ENCODE measurements at places on chromosomes 2 and 18. TPM values are rescaled to one million over a fixed set of nuclear protein-coding genes. Genes with fewer than 3 reads are reported as not detected.
A peak's percentile ranks its signal among the peaks of the same experiment; 100 is the strongest.

Gene ARHGAP28
- 9.1 TPM for total RNA-seq

Gene UGT1A5
- total RNA-seq, result not detected

Gene MAP3K19
- not detected for total RNA-seq

Gene ANKRD36
- 18.2 TPM for total RNA-seq

Gene CPO
- total RNA-seq, result 0.84 TPM

Gene LAMA1
- total RNA-seq, result 7.9 TPM

Gene PMAIP1
- 0.87 TPM for total RNA-seq

Gene FOXD4L1
- total RNA-seq, result not detected

Gene NFU1
- total RNA-seq, result 94.2 TPM

DNA sequence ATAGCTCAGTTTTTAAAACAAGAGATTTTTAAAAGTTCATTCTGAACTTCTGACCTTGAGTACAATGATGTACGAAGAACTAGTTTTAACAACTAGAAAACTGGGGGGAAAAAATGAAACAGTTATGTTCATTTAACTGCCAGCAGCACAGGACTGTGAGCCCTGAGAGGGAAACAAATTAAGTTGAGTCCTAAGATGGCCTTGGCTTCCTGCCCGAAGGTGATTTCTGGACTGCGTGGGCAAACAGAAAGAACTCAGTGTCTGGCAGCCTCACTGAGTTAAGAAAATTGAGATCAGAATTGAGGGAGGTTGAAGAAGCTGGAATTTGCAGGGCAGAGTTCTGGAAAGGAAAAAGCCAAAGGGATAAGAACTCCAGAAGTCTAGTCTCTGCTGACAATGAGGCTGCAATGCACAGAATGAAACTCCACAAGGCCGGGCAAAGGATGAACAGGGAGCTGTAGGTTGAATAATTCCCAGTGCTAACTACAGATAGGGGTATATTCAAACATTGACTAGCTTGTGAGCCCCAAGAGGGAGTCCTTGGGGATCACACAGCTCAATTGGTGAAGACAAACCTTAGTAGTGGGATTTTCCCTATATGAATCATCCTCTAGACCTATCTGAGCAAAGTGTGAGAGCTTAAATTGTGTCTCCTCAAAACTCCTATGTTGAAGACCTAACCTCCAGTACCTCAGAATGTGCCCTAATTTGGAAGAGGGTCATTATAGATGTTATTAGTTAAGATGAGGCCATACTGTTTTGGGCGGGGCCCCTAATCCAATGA lies 13.1 kb upstream of the CRACDL start:
- DNase-seq, result no peak

DNA sequence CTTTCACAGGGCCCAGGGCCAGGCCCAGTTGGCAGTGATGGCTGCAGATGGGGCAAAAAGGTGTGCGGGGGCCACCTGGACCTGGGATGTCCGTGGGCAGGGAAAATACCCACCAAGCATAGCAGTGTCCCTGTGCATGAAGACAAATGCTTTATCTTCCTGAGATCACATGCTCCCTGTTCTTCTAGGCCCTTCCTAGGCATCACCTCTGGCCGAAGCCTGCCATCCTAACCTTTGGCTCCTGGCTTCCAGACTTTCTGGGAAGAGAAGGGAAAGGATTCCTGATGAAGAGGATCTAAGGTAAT lies 105.0 kb upstream of the SMAD2 start:
- no peak for DNase-seq

- DNase-seq, result peak; percentile 74
These were observed 198.3 kb downstream of the MGAT5 start for GRCh38 chr2:134452042-134452733.

DNA sequence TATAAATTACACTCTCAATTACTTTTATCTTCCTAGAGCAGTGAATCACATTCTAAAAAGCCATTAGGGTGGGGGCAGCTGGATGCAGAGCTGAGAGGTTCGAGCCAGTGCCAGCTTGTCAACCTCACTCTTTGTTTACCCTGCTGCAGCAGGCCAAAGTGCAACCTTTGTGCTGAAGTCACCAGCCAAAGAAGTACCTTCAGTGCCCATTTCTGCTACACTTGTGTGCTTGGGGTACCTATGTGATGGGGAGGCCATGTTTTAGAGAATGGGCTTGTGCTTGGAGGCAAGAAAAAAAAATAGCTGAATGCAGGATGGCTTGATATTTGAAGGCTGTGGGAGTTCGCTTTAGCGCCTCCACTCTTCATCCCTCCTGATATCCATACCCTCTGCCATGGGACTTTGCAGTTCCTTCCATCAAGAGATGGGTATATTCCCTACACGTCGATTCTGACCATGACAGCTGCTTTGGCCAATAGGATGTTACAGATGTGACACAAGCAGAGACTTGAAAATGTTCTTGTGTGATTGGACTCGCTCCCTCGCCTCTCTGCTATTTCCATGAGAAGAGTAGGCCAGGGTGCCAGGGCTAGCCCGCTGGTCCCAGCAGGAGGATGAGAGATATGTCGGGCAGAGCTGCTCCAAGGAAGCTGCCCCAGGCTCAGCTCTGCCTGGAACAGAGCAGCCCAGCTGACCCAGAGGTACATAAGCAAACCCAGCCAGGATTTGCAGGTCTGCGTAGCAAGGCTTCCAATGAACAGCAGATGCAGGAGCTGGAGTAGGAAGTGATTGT lies 12.7 kb upstream of the FZD5 start:
- no peak for DNase-seq

DNA sequence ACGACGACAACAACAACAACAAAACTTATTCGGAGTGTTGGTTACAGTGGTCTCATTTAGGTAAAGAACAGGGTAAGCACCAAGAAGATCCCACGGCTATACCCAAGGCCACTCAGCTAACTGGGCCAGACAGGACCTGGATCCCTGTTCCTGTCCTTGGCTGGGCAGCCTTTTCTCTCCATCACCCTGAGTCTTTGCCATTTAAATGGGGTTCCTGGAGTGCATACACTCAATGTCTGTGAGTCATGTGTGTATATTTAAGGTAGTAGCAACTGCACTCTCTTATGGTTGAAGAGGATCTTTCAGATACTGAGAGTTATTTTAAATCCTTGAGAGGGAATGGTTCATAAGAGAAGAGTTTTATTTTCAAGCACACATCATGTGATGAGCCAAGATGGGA lies 35.3 kb downstream of the ADCYAP1 start:
- no peak for DNase-seq

DNA sequence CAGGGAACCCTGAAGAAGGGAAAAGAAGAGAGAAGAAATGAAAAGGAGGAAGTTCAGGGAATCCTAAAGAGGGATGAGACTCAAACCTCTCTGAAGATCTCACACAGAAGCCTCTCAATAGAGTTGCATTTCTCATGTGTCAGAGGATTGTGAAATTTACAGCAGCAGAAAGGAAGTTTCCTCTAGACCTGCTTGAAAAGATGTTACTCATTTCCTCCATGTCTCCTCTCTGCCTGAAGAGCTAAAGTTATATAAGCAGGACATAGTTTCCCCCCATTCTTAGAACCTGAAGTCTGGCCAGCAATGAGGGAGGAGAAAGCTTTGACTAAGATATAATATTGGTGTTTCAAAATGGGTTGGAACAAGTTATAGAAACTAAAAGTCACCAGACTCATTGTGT lies 1155.6 kb downstream of the LRP1B start:
- DNase-seq, result no peak

DNA sequence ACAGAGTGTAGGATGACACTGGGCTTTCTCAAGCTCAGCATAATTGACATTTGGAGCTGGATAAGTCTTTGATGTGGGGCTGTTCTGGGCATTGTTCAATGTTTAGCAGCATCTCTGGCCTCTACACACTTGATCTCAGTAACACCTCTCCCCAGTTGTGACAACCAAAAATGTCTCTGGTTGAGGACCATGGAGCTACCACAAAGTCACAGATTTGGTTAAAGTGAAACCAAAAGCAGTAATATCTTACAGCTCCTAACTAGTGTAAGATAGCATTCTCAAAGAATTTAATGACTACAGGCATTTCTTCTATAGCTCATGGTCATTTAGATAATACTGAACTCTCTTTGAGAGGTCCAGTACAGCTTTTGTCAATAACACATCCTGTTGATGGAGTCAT lies 23.4 kb upstream of the PAX3 start:
- DNase-seq, result no peak

- peak; percentile 35 for DNase-seq
These were observed 163.0 kb downstream of the PRKCE start for GRCh38 chr2:45814488-45814887.

GRCh38 chr2:126658905-126659561 lies 3.1 kb downstream of the GYPC start:
- DNase-seq, result peak; percentile 89

- no peak for DNase-seq
These were observed 15.5 kb upstream of the SRBD1 start for GRCh38 chr2:45626387-45627221.

GRCh38 chr2:37652199-37652640 lies 19.2 kb downstream of the CDC42EP3 start:
- DNase-seq, result no peak

GRCh38 chr2:205948883-205949282 lies 137.1 kb downstream of the INO80D start:
- no peak for DNase-seq

DNA sequence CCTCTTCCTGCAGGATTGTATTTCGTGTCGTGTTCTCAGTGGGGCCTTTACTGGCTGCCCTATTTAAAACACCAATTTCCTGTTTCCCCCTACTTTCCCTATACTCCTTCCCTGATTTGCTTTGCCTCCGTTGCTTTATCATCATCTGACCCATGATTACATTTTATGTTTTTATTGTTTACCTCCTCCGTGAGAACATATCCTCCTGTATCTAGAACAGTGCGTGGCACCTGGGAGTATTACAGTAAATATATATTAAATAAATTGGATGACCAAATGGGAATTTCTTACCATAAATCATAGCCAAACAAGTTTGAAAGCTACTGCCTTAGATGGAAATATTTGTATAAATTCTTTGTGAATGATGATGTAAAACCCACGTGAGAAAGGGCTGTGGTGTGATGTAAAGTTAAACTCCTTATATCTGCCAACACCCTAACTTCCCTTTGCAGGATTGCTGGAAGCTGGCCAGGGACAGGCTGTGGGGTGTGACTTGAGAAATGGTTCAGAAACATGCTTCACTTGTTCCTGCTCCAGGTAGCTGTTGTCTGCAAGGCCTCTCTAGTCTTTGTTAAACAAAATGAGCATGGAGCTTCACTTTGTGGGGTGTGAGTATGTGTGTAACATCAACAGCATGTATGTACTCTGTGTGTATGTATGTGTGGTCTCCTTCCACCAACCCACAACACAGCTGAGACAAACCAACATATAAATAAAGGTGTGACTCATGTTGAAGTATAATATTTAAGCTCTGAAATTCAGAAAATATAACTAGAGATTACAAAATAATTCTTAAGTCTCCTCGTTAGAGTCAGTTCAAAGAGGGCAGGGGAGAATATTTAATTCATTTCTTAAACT lies 40.3 kb downstream of the LHCGR start:
- no peak for DNase-seq

Data from mesenteric fat pad (tissue), 1 donor.